NCI-H1105 (cell line): ENCODE measurements at places on chromosomes 5 and 9.
A peak's percentile ranks its signal among the peaks of the same experiment; 100 is the strongest.

DNA sequence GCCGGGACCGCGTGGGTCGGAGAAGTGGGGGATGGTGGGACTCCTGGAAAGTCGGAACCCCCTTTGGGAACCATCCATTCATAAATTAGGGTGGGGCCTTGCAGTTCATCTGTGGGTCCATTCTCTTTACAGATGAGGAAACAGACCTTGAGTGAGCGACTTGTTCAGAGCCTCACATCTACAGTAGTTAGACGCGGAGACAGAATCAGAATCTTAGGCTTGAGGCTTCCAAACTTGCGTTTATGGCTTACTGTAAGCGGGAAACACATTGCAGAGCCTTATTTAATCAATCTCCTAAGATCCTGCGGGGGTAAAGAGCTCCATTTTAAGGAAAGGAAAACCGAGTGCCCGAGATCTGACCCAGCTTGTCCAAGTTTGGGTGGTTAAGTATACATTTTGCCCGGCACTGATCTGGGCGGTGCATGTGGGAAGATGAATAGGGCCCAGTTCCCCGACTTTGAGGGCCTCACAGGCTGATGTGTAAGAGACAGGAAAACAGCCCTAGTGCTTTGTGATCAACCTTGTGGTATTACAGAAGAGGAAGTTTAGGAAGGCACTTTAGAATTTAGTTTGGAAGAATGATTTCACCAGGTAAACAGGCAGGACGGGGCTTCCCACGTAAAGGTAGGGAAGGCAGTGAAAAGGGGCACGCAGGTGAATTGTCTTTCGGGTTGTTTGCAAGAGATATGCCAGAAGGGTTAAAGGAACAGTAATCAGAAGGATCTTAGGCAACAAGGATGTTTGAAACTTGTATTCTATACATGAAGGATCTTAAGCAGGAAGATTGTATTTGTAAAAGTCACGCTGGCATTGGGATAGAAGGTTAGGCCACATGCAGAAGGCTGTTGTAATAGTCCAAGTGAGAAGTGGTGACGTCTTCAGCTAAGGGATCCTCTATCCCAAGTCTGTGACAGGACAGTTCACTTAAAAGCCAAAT, 744 bp downstream of the TARS1 start:
- no peak for DNase-seq

DNA sequence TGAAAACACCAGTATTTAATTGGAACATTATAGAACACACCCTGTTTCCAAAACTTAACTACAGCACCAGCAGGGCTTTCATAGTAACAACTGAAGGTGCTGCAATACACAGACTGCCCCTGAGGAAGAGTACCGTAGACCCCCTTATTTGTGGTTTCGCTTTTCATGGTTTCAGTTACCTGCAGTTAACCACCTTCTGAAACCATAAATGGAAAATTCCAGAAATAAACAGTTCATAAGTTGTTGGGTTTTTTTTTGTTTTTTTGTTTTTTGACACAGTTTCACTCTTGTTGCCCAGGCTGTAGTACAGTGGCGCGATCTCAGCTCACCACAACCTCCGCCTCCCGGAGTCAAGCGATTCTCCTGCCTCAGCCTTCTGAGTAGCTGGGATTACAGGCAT, 9.5 kb upstream of the GLDC start:
- DNase-seq = no peak

DNA sequence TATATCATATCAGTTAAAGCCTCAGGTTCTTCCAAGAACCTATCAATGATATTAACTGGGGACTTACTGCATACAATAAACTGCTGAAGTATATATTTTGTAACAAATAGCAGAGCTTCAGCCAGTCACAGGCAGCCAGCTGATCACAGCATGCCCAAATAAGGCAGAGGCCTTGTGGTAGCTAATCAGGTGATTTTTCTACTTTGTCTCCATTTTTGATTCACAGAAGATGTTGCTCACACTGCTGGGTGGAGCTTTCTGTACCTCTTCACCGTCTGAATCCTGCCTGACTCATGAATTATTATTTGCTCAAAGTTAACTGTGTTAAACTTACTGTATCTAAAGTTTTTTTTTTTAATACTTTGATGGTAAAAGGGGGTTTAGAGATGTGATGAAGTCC, 357.4 kb downstream of the PSAT1 start:
- DNase-seq = no peak

DNA sequence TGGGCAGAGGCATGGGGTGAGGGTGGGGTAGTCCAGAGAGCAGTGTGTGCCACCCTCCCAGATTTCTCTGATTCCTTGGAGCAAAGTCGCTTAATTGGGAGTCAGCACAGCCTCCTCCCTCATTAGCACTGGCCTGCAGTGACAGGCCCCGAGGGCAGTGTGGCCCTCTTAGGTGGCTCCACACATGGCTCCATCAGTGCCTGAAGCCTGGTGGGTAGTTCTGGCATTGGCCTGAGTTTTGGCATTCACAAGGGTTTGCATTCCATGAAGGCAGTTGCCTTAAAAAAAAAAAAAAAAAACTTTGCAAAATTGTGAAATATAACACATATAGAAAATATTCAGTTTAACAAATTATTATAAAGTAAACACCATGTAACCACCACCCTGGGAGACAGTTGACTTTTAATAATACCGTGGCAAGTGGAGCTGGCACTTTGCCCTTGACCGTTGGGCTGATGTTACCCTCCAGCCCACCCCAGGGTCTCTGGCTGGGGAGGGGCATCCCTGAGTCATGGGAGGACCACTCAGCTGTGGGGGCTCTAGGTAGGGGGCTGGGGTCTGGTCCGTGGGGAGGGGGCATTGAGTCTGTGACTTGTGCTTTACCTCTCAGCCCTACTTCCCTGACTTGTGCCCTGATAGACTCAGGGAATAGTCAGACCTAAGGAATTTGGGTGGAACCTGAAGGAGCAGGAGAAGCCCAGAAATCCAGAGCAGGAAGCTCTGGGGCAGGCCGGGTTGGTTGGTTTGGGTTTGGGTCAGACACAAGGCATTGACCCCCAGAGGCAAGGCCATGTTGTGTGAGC, 51.3 kb upstream of the PITX1 start:
- DNase-seq = no peak

DNA sequence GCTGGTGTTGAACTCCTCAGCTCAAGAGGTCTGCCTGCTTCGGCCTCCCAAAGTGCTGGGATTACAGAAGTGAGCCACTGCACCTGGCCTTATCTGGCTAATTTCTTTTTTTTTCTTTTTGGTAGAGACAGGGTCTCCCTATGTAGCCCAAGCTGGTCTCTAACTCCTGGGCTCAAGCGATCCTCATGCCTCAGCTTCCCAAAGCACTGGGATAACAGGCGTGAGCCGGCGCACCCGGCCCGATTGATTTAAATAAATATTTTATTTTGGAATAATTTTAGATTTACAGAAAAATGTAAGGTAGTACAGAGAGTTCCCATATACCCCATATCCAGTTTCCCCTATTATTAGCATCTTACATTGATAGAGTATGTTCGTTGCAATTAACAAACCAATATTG, 155.0 kb upstream of the MVB12B start:
- DNase-seq = no peak

DNA sequence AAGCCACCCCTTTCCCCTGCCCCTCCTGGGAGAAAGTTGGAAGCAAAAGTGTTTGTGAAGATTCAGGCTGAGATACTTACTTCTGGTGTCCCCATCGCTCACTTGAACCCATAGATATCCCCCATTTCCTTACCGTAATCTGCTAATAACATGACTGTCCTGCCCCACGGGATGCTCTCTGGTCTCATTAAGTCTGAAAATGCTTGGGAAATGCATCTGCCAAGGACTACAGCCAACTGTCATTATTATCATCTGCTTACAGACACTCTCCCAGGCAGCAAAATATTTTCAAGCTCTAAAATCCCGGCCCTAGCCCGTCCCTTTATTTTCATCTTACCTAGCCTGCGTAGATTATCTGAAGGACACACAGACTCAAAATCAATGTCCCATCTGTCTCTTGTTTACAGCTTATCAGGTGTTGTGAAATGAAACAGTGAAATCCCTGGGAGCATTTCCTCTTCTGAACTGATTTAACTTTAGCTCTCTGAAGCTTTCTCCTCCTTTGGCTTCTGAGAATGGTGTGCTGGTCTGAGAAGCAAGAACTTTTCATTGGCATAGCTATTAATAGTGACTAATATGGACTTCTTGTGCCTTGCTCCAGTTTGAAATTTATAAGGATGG, 126.9 kb upstream of the OSMR start:
- DNase-seq = no peak

DNA sequence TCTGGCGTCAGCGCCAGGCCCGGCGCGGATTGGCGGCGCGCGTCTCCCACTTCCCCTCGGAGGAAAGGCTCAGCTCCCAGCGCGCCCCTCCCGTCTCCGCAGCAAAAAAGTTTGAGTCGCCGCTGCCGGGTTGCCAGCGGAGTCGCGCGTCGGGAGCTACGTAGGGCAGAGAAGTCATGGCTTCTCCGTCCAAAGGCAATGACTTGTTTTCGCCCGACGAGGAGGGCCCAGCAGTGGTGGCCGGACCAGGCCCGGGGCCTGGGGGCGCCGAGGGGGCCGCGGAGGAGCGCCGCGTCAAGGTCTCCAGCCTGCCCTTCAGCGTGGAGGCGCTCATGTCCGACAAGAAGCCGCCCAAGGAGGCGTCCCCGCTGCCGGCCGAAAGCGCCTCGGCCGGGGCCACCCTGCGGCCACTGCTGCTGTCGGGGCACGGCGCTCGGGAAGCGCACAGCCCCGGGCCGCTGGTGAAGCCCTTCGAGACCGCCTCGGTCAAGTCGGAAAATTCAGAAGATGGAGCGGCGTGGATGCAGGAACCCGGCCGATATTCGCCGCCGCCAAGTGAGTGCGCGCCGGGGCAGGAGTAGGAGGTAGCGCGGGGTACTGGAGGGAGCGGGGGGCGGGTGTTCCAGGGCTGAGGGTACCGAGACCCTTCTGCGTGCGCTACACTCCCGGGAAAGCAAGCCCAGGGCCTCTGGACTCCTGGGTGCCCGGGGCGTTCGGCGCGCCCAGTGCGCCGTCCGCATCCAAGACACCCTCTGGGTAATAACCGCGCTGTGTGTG, at the start of gene MSX2:
Gene MSX2 (plus strand): TSS at position 99 of the 777 bp plus-strand sequence. CDS start 78 bp downstream, at position 177.
- DNase-seq = no peak

DNA sequence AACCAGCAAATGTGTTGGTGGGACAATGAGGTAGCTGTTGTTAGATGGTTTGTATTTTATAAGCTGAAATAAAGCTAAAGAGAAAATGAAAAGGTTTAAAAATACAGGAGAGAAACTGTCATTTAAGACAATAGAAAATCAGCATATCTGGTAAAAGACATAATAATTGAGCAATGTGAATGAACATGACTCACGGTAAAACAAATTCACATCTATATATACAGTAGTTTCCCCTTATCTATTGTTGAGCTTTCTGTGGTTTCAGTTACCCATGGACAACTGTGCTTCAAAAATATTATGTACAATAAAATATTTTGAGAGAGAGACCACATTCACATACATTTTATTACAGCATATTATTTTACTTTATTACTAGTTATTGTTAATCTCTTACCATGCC, 1649.8 kb downstream of the EFNA5 start:
- no peak for DNase-seq

DNA sequence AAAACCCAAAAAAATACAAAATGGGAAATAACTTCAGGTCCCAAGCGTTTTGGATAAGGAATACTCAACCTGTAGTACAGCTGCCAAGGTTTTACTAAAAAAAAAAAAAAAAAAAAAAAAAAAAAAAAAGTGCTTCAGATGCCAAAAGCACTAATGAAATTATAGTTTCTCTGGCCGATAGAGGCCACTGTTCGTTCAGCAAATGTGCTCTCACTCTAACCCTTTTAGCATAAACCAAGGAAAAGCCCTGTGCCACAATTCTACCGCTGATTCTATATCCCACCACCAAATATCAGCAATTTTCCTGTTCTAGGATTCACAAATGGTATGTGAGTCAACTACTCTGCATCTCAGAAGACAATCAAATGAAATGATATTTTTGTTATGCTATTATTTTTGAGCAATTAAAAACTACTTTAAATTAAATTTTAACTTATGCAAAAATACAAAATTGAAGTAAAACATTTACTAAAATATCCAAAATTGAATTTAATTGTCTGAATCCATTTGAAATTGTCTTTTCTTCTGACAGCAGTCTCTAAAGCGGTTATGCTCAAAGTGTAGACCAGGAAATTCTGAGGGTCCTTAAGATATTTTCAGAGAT, 79.8 kb downstream of the RICTOR start:
- DNase-seq = peak; percentile 17

DNA sequence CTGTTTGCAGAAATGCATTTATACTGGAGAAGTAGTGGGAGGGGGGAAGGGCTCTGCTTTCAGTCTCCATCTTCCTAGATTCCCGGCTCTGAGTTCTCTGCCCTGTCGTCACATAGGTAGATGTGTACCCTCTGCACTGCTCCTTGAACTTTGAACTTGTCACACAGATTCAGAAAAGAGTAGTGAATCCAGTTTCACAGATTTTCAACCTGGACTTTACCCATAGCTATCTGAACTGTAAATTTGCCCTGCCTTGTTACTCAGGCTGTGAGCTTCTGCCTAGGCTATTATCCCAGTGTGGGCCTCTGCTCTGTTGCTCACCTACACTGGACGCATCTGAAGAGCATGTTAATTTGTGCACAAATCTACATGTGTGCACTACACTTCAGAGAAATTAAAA, 12.8 kb upstream of the C9orf152 start:
- DNase-seq = no peak

- DNase-seq = no peak
Measured at GRCh38 chr5:149807176-149807575, 77.1 kb downstream of the PPARGC1B start.

GRCh38 chr9:83959061-83959460, 21.0 kb downstream of the HNRNPK start:
- DNase-seq = no peak

DNA sequence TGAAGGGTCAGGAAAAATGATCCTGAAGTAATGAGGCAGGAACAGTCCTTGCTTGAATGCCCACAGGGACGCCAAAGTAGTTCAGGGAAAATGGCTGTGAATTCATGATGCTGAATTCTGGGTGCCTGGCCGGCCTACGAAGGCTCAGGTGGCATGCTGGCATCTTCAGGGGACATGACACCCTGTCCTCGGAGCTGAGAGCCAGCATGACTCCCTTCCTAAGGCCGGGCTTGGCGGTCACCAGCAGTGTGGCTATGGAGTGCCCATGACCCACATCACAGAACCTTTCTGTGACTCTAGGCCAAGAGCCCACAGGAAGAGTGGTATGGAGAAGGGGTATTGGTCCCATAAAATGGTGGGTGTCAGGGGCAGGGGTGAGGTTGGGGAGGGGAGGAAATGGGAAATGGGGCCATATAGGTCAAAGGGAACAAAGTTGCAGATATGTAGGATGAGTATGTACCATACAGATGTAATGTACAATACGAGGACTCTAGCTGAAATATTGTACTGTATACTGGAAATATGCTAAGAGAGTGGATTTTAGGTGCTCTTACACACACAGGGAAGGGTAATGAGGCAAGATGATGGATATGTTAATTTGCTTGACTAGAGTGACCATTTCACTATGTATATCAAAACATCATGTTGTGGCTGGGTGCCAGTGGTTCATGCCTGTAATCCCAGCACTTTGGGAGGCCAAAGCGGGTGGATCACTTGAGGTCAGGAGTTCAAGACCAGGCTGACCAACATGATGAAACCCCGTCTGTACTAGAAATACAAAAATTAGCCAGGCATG, 202.8 kb upstream of the KLF9 start:
- no peak for DNase-seq

GRCh38 chr5:101846496-101846895, 449.6 kb downstream of the SLCO4C1 start:
- no peak for DNase-seq

- DNase-seq = no peak
Measured at GRCh38 chr5:8829323-8830029, 716.4 kb downstream of the SEMA5A start.
